ENCODE measurements at places on chromosomes 1 and 21. TPM values are rescaled to one million over a fixed set of nuclear protein-coding genes. Genes with fewer than 3 reads are reported as not detected.

Gene CCDC185
- total RNA-seq = not detected

Gene OR6N1
- total RNA-seq = 1.2 TPM

Gene HAO2
- not detected for total RNA-seq

Gene NLRP3
- 13.6 TPM for total RNA-seq

Gene RER1
- total RNA-seq = 56.2 TPM

Gene TCEA3
- 141 TPM for total RNA-seq

Gene NRIP1
- 10.5 TPM for total RNA-seq

Gene COL9A2
- total RNA-seq = 4.9 TPM

Gene FCRLA
- total RNA-seq = not detected

Gene FCGR3A
- total RNA-seq = 80.7 TPM

Gene FNDC10
- 21.0 TPM for total RNA-seq

Gene NIPAL3
- total RNA-seq = 45.1 TPM

Gene SH3BGR
- 25.1 TPM for total RNA-seq

Gene OPRD1
- total RNA-seq = not detected

Gene NKAIN1
- total RNA-seq = not detected

Gene SCYL3
- total RNA-seq = 6.4 TPM

Gene PLA2G2D
- total RNA-seq = not detected

Gene CD84
- 15.3 TPM for total RNA-seq

Gene SUSD4
- 0.55 TPM for total RNA-seq

Gene GUCA2A
- total RNA-seq = not detected

Gene OPTC
- not detected for total RNA-seq

Gene IL12RB2
- not detected for total RNA-seq

Gene MSH4
- total RNA-seq = 0.31 TPM

Gene EFNA3
- total RNA-seq = 1.0 TPM

Gene ETV3L
- not detected for total RNA-seq

Gene C1orf35
- total RNA-seq = 12.8 TPM

Gene HSF2BP
- 0.91 TPM for total RNA-seq

Gene RGS8
- not detected for total RNA-seq

Gene NR1I3
- total RNA-seq = not detected

Gene IVL
- total RNA-seq = not detected

Gene DYNLT4
- total RNA-seq = 38.8 TPM

Gene KCNE1
- 9.6 TPM for total RNA-seq

Gene DCST2
- total RNA-seq = 1.5 TPM

Gene SMCP
- total RNA-seq = not detected

Gene PDPN
- total RNA-seq = 27.3 TPM

Gene FALEC
- total RNA-seq = not detected

Gene TLR5
- 15.7 TPM for total RNA-seq

Gene FMOD
- total RNA-seq = 18.9 TPM

Gene C4BPA
- total RNA-seq = 39.0 TPM

Gene ALX3
- total RNA-seq = not detected

Gene C1orf115
- 29.2 TPM for total RNA-seq

Gene LIPI
- total RNA-seq = not detected

Gene PPFIA4
- 0.89 TPM for total RNA-seq

Gene SNX7
- 13.7 TPM for total RNA-seq

Gene HPDL
- total RNA-seq = not detected

Gene RGS4
- total RNA-seq = not detected

Gene FHAD1
- 14.6 TPM for total RNA-seq

Gene TOR1AIP1
- total RNA-seq = 19.9 TPM

Gene SPRR2B
- not detected for total RNA-seq

Gene HFM1
- 0.30 TPM for total RNA-seq

Gene ZBTB8B
- not detected for total RNA-seq

Gene CYP4Z1
- 10.0 TPM for total RNA-seq

Gene AADACL4
- not detected for total RNA-seq

Gene FOXD2
- total RNA-seq = 0.30 TPM

Gene ANGPTL1
- total RNA-seq = 22.8 TPM

Gene HTR1D
- not detected for total RNA-seq

Measured in upper lobe of left lung (tissue), 6 donors.